ENCODE measurements at places on chromosomes 16 and 17.

DNA sequence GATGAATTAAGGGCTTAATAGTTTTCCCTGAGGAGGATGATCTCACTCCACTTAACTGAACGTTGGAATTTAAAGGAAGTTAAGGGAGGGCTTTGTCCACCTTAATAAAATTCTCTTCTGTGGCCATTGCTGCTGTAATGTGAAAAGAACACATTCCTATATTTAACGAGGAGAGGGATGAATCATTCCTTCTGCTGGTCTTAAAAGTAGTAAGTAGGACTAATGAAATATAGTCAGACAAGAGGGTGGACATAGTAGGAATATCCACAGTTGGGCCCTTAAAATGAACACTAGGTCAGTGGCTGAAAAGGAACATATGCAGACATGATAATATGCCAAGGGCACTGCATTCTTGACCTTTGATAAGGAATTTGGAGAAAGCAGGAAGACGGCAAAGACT is 405.6 kb downstream of the PMP22 start:
- no peak for DNase-seq

DNA sequence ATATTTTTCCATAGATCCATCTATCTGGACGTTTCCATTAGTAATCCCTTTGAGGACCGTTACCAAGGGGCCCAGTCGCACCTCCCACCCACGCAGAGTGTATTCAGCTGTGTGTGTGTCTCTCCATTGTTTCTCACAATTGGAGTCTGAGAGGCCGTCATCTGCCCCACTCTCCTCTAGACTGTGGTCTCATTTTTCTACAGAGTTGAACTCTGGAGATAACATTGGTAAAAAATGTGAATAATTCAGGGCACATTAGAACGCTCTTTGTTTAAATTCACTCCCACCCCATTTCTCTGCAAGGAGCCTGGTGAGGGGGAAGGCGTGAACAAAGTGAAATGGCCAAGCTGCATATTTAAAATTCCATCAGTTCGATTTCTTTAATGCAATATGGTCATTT is 333.1 kb upstream of the MAF start:
- no peak for DNase-seq

DNA sequence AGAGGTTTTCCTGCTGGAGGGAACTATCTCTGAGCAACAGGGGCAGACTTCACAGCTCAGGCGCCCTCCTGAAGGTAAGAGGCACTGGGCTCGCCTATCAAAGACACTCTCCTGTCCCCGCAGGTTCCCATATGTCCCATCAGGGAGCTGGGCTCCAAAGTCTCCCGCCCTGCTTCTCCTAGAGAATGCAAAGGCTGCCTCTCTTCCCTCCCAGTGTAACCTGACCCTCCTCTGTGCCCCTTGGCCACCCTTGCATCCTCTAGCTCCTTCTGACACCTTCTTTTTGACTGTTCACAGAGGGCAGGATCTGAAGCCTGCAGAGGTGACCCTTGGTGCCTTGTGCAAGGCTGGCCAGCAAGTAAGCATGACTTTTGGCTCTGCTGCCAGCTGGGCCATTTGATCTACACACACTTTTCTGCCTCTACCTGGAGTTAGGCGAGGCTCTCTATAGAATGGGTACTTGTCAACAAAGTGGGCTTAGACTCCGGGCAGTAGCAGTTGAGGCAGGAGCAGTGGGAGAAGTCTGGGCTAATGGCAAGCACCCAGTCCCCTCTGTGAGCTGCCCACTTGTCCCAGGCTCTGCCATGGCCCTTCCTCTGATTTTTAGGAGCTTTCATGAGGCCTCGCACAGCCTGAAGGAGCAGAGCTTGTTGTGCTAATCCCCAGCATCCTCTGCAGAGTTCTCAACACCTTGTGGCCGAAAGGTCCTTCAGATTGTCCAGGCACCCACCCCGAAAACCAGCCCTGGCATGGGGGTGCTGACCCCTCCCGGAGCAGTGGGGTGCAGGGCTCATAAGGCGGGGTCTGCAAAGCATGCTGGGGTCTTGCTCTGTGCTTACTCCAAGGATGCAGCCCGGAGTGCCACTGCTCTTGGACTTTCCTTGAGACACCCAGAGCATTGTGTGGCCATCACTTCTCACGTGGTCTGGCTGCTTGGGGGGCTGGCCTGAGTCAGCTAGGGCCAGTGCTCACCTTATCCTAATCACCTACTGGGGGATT is 122.9 kb downstream of the METRNL start:
- no peak for DNase-seq

DNA sequence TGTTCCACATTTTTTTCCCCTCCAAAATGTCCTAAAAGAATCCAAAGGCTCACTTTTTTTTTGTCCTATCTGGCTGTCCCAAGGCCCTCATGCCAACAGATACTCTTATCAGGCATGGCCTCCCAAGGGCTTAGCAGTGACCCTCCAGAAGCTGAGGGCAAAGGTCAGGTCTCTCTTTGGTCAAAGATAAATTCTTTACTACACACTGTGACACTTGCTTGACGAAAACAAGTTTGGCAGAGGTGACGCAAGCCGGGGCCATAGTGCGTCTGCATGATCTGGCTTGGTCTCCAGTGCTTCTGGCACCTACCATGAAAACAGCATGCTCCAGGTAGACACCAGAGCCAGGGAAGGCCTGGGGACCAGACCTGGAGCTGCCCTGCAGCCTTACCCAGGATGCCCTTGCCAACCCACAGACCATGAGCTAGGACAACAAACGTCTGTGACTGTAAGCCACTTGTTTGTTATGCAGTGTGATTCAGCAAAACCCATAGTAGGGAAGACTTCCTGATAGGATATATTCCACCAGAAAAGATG is 48.5 kb upstream of the IRF8 start:
- DNase-seq, result no peak

GRCh38 chr16:10942352-10943063 is at the start of gene DEXI:
DEXI (minus strand) TSS chr16:10942468; CDS start chr16:10942005, 463 bp downstream.
- peak; percentile 95 for DNase-seq

- DNase-seq, result peak; percentile 11
Observed at GRCh38 chr16:56462064-56462796, 10.9 kb downstream of the OGFOD1 start.

DNA sequence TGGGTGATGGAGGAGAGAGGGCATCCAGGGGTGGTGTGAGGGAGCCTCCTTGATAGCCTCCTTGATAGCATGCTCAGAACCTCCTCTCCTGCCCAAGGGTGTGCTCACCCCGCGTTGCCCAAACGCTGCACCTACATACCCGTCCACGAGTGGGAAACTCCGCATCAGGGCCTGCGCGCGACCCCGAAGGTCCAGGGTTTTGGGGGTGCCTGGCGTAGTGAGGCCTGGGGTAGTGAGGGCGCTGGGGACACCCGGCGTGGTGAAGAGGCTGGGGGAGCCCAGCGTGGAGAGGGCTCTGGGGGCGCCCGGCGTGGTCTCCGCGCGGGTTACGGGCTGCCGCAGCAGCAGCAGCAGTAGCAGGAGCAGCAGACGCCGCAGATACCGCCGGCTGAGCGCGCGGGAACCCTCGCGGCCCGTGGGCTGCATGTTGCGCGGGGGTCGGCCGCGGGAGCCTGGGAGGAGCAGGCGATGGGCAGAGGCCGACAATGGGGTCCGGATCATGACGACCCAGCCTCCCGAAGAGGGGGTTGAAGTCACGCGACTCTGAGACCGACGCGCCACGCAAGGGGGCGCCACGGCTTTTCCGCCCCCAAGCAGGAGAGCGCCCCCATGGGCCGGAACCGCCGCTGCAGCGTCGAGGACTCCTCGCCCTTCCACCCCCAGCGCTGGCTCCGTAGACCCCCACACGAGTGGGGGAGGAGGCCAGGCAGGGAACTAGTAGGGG is at the start of gene DPEP3:
TSS of gene DPEP3 (minus strand) at position 545 of the 724 bp plus-strand sequence. CDS start at position 426, 119 bp downstream.
- no peak for DNase-seq

- no peak for DNase-seq
Observed at GRCh38 chr17:76492989-76493501, 8.2 kb downstream of the RHBDF2 start.

DNA sequence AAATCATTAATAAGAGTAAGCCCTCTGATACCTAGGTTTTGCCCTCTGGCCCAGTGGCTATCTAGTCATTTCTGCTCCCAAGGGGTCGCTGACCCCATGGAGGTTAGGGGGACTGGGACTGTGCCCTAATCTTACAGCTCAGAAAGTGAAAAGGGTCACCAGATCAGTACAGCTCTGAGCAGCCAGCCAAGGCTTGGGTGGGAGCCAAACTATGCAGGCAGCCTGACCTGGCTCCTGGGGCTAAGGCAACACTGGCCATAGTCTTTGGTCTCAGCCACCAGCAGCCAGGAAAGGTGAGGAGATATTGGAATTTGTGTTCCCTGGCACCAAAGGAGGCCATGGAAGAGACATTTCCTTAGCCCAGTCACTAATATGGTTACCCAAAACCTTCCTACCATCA is 67.6 kb downstream of the ASIC2 start:
- no peak for DNase-seq

- DNase-seq, result no peak
Observed at GRCh38 chr16:14640538-14640937, 7.8 kb downstream of the BFAR start.

DNA sequence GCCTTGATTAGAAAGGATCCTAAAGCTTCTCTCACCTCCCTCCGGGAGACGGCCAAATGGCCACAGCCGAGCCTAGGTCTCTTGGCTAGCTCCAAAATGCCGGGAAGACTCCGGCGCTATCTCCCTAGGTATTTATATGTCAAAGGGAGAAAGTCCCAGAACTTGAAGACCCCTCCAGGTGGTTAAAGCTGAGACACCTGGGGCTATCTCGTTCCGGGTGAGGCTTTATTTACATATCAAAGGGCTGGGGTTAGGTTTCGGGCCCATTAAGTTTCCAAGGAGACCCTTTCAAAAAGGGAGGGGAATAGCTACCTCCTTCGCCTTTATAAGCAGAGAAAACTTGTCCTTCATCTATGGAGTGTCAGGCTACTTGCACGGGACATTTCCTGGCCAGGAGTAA is 70.9 kb upstream of the KIFC3 start:
- no peak for DNase-seq

DNA sequence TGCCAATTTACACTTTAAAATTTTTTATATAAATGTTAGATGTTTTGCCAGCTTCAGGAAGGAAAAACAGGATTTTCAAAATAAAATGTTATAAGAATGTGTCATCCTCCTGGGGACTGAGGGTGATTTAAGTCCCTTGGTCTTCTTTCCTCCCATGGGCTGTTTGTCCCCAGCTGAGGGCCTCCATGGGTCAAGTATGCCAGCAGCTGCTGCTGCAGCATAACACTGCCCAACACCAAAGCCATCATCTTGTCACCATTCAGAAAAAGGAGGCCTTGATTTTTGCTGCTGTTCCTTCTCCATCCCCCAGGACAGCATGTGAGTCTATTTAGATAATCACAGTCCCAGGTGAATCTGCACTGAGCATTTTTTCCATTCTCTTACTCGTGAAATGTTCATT is 188.5 kb downstream of the LGALS9B start:
- no peak for DNase-seq

- DNase-seq, result no peak
Observed at GRCh38 chr16:19230575-19230974, 55.0 kb upstream of the CLEC19A start.

DNA sequence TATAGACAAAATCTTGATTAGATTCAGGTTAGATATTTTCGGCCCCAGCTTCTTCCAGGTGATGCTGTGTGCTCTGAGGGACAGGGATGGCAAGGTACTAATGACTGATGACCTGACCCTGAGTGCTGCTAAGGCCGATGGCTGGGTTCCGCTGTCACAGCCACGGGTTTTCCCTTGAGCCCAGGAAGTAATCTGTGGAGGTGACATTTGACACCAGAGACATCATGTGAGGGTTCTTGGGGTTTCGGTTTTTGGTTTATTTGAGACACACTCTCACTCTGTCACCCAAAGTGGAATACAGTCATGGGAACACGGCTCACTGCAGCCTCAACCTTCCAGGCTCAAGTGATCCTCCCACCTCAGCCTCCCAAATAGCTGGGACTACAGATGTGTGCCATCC is 9.8 kb downstream of the OTOP3 start:
- DNase-seq, result no peak

DNA sequence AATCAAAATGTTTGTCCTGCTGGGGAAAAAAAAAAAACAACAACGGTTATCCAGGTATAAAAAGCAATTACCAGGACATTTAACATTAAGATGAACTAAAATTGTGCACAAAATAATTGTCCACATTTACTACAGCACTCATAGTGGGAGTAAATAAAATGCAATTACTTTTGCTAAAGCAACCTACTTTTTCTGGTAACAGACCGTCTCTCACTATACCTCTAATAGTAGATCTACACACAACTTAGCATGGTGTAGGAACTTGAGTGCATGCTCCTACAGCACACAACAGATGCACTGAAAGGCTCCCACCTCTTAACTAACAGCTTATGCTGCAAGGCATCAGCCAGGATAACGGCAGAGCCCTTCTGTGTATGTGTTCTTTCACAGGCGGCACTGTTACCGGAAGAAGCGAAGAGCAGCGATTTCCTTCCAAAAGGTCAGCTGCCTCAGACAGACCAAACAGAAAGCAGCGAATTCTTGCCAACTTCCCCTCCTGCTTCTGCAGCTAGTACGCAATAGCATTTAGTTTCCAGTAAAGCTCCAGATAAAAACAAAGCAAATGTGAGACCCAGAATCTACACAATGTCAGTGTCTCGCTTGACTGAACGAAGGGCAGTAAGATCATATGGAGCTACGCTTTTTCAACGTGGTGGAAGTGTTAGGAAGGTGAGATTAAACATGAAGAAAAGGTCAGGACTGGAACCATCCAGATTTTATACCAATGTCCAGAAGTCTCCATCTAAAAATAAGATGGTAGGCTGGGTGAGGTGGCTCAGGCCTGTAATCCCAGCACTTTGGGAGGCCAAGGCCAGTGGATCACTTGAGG is 27.6 kb downstream of the STAT5B start:
- DNase-seq, result peak; percentile 47

DNA sequence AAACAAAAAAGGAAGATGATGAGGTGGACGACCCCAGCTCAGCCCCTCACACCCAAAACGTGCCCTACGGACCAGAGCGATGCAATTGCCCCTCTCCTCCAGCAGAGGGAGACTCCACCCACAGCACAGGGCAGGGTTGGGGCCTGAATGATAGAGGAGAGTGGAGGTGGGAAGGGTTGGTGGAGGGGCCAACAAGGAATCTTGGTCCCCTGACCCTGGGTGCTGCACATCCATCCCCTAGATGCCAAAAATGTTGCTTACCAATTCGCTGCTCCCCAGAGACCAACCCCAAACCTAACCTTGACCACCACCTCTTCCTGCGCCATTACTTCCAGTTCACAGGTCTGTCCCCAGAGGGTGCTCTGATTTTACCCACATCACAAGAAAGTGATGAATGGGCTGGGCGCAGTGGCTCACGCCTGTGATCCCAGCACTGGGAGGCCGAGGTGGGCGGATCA is 12.9 kb downstream of the P2RX5 start:
- peak; percentile 61 for DNase-seq

- DNase-seq, result no peak
Observed at GRCh38 chr17:71378036-71378435, 742.8 kb upstream of the SOX9 start.

- DNase-seq, result no peak
Observed at GRCh38 chr16:60553090-60553757, 1483.0 kb downstream of the CDH8 start.

DNA sequence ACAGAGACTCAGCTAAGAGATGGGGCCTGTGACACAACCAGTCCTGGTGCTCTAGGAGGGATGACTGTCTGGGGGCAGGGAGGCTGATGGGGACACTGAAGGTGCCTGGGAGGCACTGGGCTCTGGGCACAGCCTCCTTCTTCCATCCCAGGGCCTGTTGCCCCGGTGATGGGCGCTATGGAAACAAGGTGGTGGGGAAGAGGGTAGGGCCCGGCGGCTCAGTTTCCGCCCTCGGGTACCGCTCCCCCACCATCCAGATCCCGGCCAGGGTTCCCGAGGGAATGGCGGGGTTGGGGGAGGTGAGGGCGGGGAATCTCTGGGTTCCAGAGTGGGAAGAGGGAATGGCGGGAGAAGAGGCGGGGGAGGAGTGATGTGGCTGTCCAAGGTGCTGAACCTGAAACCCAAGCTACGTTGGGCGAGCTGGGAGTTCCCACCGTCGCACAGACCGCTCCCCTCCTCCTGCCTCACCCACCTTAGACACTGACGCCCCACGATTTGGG is 981 bp downstream of the KCNH4 start:
- DNase-seq, result no peak
